ENCODE measurements at places on chromosomes 4 and X.

DNA sequence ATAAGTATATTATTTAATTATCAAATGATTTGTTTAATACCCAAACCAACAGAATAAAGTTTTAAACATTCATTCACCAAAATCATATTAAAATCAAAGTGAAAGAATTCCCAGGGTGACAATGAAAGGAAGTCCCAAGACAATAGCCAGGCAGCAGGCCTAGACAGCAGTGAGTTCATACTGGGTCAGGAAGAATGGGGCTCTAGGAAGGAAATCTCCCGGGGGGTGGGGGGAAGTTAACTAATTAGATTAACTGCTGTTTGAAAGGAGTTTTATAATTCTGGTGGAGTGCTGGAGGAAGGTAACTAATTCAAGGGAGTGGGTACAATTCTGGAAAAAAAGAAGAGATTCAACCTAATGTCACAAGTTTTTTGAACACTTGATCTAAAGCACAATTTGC lies 104.1 kb downstream of the ZAR1 start:
- DNase-seq, result no peak

GRCh38 chrX:69066966-69067525 lies 98.2 kb downstream of the PJA1 start:
- no peak for DNase-seq

GRCh38 chr4:78659264-78659663 lies 107.7 kb downstream of the ANXA3 start:
- no peak for DNase-seq

DNA sequence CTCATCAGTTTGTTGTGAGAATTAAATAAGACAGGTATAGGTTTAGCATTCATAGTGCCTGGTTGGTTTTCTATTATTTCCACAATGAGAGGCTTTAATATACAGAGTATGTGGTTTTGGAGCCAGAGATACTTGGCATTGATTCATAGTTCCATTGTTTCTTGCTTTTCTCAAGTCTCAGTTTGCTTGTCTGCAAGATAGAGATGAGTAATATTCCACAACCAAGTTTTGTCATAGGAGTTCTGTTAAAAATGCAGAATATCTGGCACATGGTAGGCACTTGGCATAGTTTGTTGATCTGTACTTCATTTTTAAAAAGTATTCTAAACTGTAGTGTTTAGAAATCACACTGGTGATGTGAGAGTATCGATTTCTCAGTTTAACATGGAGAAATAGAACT lies 37.5 kb upstream of the EDA2R start:
- DNase-seq, result no peak

DNA sequence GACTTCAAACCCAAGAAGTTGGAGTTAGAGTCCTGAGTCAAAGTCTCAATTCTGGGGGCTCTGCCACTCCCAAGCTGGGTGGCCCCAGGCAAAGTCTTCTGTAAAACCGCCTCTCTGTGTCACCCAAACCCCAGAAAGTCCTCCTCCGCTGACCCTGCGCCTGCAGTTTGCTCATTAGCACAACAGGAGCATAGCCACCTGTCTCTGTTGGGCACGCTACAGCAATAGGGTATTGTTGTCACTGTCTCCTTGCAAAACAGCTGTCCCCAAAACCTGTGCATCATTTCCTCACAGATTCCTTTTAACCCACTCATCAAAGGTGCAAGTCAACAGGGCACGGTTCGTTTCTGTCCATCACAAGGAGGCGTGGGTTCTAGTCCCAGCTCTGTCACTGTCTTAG lies 8.0 kb upstream of the DGAT2L6 start:
- no peak for DNase-seq

GRCh38 chr4:99668472-99668871 lies 10.8 kb upstream of the C4orf54 start:
- DNase-seq, result no peak

DNA sequence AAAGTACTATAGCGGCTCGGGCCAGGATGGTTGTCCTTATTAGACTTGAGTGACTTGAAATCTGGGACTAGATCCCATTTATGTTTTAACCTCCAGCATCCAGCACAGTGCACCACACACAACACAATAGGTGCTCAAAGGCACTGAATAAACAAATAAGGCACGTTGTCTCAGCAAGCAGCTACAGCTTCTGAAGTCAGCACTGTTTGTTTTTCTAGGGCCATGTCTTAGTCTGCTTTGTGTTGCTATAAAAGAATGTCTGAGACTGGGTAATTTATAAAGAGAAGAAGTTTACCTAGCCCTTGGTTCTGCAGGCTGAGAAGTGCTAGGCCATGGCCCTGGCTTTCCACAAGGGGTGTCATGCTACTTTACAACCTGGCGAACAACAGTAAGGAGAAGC lies 102.1 kb upstream of the LNX1 start:
- no peak for DNase-seq

DNA sequence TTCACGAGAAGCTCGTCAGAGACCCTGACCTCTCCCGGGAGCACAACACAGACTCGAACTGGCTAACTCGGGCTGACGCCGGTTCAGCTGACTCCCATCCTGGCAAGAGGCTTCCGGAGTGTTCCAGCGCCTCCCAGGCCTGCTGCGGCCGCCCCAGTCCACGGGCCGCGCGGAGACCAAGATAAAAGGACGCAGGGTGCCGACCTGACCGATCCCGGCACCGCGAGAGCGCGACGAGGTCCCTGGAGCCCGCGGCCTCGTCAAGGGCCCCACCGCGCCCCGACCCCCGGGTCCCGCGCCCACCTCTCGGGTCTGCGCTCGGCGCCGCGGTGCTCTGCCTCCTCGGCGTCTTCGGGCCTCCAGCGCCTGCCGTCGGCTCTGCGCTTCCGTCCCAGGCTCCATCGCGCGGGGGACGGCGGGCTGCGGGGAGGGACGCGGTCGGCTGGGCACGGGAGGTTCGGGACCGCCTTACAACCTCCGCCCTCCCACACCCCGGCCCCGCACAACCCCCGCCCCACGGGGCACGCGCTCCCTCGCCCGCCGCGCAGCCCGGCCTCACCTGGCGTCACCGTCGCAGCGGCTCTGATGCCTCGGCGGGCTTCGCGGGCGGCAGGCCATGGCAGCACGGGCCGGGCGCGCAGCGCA lies 426 bp downstream of the SLBP start:
- DNase-seq, result peak; percentile 44

- DNase-seq, result no peak
Measured at GRCh38 chr4:168279556-168279955, 39.0 kb downstream of the DDX60 start.

DNA sequence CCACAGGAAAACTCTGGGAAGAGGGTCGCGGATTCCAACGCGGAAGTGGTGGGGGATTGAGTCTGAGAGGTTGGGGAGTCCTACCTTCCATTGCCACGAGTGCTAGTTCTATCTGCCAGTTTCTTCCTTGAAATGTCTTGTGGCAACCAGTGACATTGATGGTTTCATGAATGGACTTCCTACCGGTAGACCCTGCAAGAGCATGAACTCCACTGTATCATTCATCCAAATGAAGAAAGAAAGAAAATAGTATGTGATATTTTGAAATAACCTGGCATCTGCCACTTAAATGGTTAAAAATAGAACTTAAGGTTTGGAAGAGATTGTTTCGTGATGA lies 1.1 kb upstream of the SLC10A7 start:
- no peak for DNase-seq

GRCh38 chr4:105896461-105896942 lies 1.2 kb downstream of the NPNT start:
- DNase-seq, result no peak

DNA sequence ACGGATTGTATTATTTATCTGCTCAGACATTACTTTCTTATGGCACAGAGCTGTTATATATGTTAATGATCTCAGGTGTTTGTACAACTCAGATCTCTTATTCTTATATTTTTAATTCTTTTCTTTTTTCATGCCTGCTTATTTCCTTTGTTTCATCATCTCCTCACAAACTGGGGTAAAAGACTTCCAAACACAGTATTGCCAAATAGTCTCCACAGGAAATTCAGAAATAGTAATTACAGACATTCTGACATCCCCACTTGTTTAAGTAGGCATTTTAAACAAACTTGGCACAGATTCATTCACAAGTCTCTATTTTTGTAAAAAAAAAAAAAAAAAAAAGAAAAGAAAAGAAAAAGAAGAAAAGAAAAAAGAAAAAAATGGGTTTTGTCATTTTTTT lies 129.7 kb upstream of the USP38 start:
- no peak for DNase-seq

DNA sequence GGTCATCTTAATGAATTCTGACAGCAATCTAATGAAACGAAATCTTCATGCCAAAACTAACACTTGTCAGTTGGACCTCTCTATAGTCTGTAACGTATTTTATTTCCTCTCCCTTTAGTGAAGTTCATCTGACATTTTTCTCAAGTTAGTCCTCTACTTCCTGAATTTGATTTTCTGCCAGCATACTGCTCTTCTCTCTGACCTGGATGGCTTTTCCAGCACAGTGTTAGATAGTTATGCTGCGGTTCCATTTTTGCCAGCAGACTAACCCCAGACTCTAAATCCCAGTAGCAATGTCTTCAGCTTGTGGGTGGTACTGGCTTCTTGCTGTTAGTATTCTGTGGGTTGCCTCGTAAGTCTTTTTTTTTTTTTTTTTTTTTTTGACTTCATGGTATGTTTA lies 146.7 kb upstream of the VEGFC start:
- no peak for DNase-seq

DNA sequence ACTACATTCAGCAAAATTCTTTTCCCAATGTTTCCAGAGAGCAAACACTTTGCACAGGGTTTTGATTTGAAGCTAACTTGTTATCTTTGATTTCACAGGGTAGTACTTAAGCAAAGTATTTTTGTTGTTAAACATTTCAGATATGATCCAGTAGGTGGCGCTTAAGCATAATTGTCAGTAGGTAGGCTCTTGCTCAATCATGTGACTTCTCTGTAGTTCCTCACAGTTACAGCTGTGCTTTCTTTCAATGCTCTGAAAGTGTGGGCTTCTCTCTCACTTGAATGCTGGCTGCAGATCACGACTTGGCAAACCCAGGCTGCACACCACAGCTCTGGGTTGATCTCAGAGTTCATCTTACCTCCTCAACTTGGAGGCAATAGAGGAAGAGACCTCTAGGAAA lies 1016.5 kb downstream of the SH3BGRL start:
- DNase-seq, result peak; percentile 0

GRCh38 chr4:168390041-168390440 lies 71.5 kb upstream of the DDX60 start:
- no peak for DNase-seq

- no peak for DNase-seq
Measured at GRCh38 chrX:39527025-39527424, 570.7 kb downstream of the BCOR start.

DNA sequence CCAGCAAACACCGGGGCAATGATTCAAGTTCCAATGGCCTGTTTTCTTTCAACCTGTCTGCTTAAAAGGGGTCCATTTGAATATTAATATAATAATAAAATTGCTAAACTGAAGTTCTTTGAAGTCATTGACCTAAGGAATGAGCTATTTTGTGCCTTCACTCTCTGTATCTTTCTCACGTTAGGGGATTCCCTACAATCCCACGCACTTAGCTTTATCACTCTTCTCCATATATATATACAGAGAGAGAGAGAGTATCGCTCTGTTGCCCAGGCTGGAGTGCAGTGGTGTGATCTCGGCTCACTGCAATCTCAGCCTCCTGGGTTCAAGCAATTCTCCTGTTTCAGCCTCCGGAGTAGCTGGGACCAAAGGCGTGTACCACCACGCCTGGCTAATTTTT lies 83.9 kb upstream of the NWD2 start:
- DNase-seq, result no peak

- DNase-seq, result no peak
Measured at GRCh38 chr4:143383005-143383574, 46.4 kb downstream of the GAB1 start.

GRCh38 chr4:40377512-40378365 lies 42.6 kb downstream of the CHRNA9 start:
- DNase-seq, result no peak

GRCh38 chr4:244471-244870 lies 60.8 kb downstream of the ZNF732 start:
- DNase-seq, result no peak

DNA sequence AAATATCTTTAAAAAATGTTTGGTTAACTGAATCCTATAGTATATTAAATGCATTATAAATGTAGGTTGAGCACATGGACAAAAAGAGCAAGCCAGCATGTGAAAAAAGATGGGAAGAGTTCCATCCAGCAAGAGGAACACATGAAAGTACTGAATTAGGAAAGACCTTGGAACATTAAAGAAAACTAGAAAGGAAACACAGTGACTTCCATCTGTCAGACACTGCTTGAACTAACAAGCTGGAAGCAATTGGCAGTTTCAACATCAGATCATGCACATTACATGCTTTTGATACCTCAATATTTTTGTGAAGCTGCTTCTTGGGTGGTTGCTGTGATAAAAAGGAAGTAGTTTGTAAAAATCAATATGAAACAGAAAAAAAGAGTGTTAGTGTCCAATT lies 626.8 kb upstream of the GNPDA2 start:
- DNase-seq, result no peak

GRCh38 chr4:14897217-14897616 lies 105.1 kb upstream of the CPEB2 start:
- no peak for DNase-seq

- no peak for DNase-seq
Measured at GRCh38 chr4:15718959-15719358, 16.1 kb downstream of the BST1 start.

GRCh38 chr4:184400891-184401290 lies 73.5 kb downstream of the IRF2 start:
- no peak for DNase-seq

GRCh38 chr4:151538963-151539362 lies 130.0 kb downstream of the FHIP1A start:
- DNase-seq, result no peak

GRCh38 chr4:6338951-6339817 lies 69.5 kb downstream of the WFS1 start:
- no peak for DNase-seq

GRCh38 chr4:54440394-54441136 lies 211.5 kb downstream of the PDGFRA start:
- no peak for DNase-seq
